ENCODE measurements at places on chromosomes 4 and X.
A peak's percentile ranks its signal among the peaks of the same experiment; 100 is the strongest.

DNA sequence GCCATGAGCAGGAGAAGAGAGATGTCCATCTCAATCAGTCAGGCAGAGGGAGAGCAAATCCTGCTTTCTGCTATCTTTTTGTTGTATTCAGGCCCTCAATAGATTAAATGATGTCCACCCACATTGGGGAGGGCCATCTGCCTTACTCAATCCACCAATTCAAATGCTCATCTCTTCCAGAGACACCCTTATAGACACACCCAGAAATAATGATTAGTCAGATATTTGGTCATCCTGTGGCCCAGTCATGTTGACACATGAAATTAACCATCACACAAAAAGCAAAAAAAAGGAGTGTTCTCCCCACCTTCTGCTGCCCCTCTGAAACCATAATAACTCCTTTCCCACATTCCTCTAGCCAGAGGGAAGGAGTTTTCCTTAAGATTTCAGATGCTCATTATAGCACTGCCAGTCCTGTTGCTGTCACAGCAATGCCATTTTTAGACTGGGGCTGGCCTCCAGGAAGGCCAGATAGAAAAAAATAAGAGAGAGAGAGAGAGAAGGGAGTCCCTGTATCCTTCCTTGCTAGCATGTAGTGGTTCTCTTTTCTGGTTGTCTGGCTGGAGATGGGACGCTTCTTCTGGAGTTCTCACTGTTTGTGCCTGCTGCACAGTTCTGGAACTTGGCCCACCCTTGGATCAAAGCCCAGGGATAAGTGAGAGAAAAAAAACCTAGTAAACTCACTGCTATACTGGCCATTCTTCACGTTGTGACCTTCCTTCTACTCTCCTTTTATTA, 177.7 kb downstream of the RBM46 start:
- no peak for DNase-seq

DNA sequence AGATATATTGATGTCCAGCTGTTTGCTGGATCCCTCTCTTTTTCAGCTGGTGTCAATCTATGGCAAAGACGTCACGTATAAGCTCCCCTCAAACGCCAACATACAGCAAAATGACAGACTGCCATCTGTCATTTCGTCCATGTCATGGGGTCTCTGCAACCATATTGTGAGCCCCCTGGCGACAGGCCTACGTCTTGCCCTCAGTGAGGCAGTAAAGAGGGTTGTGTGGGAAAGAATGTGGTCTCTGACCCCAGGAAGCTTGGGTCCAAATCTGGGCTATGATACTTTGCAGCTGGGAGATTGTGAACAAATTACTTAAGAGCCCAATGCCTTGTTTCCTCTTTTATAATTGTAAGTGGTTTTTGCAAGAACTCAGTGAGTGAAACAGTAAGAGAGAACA, 7.4 kb downstream of the SUPT20HL2 start:
- no peak for DNase-seq

GRCh38 chrX:27918799-27919198, 62.5 kb downstream of the DCAF8L1 start:
- peak; percentile 9 for DNase-seq

- peak; percentile 18 for DNase-seq
Observed at GRCh38 chrX:126820700-126821420, 1.3 kb downstream of the PRR32 start.

All from WTC11 (cell line).